IgD-negative memory B cell (primary cell): ENCODE measurements at places on chromosomes 4 and X. TPM values are rescaled to one million over a fixed set of nuclear protein-coding genes. Genes with fewer than 3 reads are reported as not detected.

TLR7 gene
- polyA plus RNA-seq = 26.1 TPM

SPANXA1 gene
- not detected for polyA plus RNA-seq

TLR10 gene
- 183 TPM for polyA plus RNA-seq

XAGE1A gene
- not detected for polyA plus RNA-seq

NLGN4X gene
- polyA plus RNA-seq = not detected

UNC5C gene
- not detected for polyA plus RNA-seq

RNF175 gene
- polyA plus RNA-seq = not detected

CSAG1 gene
- not detected for polyA plus RNA-seq

AMELX gene
- not detected for polyA plus RNA-seq

ARAP2 gene
- 20.8 TPM for polyA plus RNA-seq

MEPE gene
- not detected for polyA plus RNA-seq

EREG gene
- polyA plus RNA-seq = not detected

SCML2 gene
- 0.69 TPM for polyA plus RNA-seq

PNMA6A gene
- 0.14 TPM for polyA plus RNA-seq

ARSD gene
- polyA plus RNA-seq = 5.4 TPM

F8A3 gene
- polyA plus RNA-seq = 2.5 TPM

SLITRK2 gene
- polyA plus RNA-seq = not detected

ZCCHC18 gene
- 15.4 TPM for polyA plus RNA-seq

ARR3 gene
- not detected for polyA plus RNA-seq

TENT5D gene
- not detected for polyA plus RNA-seq

P2RY4 gene
- polyA plus RNA-seq = not detected

PRDM8 gene
- polyA plus RNA-seq = 3.8 TPM

CXCR3 gene
- 73.8 TPM for polyA plus RNA-seq

MAGEB2 gene
- polyA plus RNA-seq = not detected

LUZP4 gene
- polyA plus RNA-seq = not detected

FAM9B gene
- not detected for polyA plus RNA-seq

NPY1R gene
- not detected for polyA plus RNA-seq

AADAT gene
- not detected for polyA plus RNA-seq

ZAR1 gene
- polyA plus RNA-seq = not detected

GPC4 gene
- not detected for polyA plus RNA-seq

PALLD gene
- polyA plus RNA-seq = 0.31 TPM

SORCS2 gene
- not detected for polyA plus RNA-seq

ADGRG4 gene
- not detected for polyA plus RNA-seq

RGN gene
- polyA plus RNA-seq = not detected

ADH4 gene
- not detected for polyA plus RNA-seq

PGAM4 gene
- polyA plus RNA-seq = not detected
